ENCODE measurements at places on chromosomes 1 and 21.

- no peak for DNase-seq
Observed at GRCh38 chr1:45785583-45785982, 17.8 kb upstream of the MAST2 start.

DNA sequence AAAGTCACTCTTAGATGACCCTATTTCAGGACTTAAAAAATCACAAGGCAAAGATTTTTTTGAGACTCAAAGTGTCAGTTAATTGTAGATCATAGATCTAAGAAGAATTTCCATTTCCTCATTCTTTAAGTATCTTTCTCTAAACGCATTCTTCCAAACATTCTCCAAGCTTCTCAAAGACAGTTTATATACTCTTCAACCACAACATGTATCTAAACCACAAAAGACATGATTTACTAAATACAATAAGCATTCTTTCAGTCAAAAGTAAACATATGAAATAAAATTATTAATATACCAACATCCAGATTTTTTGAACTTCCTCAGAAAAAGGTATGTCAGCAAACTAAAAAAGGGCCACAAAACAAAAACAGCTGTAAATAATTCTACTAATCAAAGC is 24.4 kb downstream of the RC3H1 start:
- no peak for DNase-seq

- DNase-seq = peak; percentile 45
Observed at GRCh38 chr1:155983191-155984024, 5.1 kb upstream of the ARHGEF2 start.

DNA sequence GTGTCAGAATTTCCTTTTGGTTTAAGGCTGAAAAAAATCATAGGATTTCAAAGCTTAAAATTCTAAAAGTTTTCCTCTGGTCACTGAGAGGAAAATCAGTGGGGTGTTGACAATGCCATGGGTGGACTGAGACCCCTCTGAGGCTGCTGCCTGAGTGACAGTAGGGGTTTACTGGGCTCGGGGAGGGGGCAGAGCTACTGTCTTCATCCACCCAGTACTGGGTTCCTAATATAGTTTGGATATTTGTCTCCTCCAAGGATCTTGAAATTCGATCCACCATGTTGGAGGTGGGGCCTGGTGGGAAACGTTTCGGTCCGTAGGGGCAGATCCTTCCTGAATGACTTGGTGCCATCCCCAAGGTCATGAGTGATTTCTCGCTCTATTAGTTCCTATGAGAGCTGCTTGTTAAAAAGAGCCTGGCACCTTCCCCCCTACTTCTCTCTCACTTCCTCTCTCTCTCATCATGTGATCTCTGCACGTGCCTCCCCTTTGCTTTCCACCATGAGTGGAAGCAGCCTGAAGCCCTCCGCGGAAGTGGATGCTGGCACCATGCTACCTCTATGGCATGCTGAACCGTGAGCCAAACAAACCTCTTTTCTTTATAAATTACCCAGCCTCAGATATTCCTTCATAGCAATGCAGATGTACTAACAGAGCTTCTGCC is 72.3 kb downstream of the MAP10 start:
- DNase-seq = no peak
